ENCODE measurements at places on chromosomes 6 and 20.

DNA sequence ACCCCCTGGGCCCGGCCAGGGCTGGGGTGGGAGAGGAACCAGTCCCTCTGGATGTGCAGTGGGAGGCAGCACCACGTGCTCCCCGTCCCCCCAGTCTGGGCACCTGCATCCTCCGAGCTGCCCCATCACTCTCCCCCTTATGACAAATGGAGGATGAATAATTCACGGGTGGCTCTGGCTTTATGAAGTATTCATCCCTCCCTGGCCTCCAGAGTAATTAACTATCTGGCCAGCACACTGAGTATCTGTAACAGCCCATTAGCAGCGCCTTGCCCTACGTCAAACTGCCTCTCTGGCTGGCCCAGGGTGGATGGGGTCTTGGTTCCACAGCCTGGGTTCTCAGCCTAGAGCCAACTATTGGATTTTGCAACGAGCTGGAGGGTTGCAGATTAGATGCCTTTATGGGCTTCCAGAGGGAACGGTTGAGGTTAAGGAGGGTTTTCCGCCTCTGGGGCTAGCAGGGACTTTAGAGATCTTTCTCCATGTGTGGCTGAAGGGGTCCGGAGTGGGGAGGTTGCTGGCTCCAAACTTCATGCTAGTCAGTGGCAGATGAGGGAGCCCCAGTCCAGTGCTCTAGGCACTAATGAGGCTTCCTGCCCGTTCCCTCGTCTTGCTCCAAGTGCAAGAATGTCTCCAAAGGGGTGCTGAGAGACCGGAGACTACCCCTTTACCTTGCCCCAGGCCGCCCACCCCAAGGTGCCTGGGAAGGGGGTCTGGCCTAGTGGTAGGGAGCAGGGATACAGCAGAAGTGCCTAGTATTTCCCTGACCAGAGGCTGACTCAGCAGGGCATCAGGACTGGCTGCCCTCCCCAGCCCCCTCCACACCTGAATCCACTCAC lies 53.5 kb upstream of the MLN start:
- no peak for DNase-seq

- no peak for DNase-seq
Measured at GRCh38 chr6:157244175-157244574, 79.1 kb downstream of the TMEM242 start.

DNA sequence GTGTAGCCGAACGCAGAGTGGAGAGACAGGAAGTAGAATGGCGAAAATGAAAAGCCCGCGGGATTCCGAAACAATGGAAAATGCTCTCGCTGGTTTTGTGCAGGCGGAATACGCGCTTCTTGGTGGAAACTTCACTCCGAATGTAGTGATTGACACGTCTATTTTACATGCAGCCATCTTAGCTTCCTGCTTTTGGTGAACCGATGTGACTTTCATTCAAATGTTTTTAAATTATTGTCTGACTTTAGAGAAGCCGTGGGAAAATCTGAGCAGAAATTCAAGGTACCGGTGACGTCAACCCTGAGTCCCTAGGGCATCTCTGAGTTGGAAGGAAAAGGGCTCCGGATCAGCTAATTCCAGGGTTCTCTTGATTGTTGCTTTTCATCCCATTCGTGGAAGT lies 11.4 kb downstream of the GPX5 start:
- DNase-seq, result no peak

DNA sequence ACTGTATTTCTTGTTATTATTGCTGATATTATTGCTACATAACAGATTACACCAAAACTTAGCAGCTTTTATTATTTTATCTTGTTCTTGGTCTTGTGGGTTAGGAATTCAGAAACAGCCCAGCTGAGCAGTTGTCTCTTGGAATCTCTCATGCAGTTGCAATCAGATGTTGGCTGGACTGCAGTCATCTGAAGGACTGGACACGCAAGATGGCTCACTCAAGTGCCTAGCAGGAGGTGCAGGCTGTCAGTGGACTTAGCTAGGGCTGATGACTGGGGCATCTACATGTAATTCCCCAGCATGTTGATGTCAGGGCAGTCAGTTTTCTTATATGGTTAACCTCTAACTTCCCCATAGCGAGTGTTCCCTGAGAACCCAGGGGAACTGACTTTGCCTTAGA lies 128.6 kb upstream of the PLCB4 start:
- DNase-seq, result no peak

- DNase-seq, result no peak
Measured at GRCh38 chr6:65787787-65788186, 80.8 kb upstream of the EYS start.

GRCh38 chr6:21414065-21414464 lies 179.5 kb upstream of the SOX4 start:
- no peak for DNase-seq

DNA sequence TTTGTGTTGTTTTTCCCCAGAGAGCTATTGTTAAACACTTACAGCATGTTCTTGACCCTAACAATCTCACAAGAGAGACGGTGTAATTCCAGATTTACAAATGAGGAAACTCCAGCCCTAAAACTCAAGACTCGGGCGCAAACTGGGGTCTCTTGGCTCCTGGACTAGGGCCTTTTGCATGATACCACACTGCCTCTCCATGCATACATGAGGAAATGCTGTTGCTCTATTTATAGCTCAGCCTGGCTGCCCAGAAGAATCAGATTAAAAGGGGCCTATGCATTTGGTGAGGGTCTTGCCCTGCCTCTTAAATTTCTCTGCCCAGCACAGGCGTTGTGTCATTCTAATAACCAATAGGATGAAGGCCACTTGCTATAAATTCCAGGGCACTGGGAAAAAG lies 30.5 kb upstream of the SNRPB2 start:
- no peak for DNase-seq

GRCh38 chr6:121651420-121651819 lies 216.0 kb downstream of the GJA1 start:
- no peak for DNase-seq

DNA sequence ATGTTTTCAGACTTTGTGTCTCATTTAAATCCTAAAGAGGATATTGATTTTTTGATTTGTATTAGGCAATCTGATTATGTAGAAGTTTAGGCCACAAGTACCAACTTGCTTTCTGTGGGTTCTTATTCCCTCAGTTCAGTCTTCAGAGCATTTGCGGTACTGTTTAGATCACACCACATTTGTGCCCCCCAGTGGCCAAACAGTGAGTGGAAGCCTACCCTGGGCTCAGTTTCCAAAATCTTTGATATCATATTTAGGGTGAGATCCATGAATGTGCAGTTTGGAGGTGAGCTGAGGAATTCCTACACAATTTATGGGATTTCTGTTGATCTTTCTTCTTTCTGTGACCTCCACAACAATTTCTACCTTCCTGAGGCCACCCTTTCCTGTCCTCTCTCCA lies 92.3 kb upstream of the FUT9 start:
- no peak for DNase-seq

DNA sequence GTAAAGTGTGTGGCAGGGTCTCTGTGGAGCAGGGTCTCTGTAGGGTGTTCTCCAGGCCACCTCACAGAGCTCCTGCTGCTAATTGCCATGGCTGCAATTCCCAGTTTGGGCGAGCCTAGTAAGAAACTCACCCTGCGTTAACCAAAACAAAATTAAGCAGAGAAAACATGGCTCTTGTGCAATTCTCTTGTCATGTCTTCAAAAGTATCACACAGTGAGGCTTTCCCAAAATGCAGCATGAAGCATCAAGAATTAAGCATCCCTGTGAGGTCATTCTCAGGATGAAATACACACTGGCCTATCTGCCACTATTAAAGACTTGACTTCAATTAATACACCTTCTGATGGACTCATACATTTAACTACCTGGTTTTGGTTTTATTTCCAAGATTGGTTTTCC lies 72.8 kb downstream of the KIF13A start:
- no peak for DNase-seq

DNA sequence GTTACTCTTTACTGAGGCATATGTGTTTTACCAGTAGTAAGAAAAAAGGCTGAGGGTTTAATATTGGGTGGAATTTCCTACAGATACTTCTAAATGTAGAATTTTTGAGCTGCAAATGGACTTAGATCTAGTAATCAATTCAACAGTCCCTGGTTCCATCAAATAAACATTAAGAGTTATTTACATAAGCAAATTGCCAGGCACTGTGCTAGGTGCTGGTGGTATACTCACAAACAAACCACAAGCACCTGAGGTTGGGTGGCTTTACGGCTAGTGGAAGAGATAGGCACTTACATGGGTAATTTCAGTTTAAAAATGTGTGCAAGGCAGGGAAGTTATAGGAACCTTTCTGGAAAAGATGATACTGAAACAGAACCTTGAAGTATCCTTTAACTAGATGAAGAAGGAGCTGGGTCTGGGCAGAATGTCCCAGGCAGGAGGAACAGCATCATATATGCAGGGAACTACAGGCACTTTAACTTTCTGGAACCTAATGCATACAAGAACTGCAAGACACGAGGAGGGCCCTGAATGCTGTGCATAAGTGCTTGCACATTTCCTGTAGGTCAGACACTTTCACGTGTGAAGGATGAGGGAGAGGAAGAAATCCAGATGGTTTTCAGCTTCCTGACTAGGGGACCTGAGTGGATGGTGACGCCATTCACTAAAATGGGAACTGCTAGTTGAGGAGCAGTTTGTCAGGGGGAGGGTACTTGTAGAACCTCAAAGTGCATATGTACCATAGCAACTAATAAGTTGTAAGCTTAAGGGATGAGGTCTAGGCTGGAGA lies 4.5 kb downstream of the CCN6 start:
- DNase-seq, result no peak

GRCh38 chr6:159890792-159891191 lies at the start of gene MAS1:
Gene MAS1, plus strand, starts transcription at chr6:159890988. Its CDS starts 15,968 bp downstream, at chr6:159906956.
- DNase-seq, result no peak

DNA sequence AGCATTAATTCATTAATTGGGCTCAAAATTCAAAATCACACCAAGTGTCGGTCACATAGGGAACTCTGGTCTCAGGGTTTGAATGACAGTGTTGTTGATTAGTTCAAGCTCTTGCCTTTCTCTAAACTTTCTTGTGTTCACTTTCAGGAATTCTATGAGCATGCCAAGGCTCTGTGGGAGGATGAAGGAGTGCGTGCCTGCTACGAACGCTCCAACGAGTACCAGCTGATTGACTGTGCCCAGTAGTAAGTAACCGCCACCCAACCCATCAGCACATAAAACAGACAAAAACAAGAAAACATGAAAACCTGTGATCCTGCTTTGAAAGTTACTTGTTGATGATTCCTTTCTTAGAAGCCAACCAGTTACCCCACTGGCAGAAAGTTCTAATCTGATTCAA lies 52.7 kb downstream of the GNAS start:
- DNase-seq, result no peak

DNA sequence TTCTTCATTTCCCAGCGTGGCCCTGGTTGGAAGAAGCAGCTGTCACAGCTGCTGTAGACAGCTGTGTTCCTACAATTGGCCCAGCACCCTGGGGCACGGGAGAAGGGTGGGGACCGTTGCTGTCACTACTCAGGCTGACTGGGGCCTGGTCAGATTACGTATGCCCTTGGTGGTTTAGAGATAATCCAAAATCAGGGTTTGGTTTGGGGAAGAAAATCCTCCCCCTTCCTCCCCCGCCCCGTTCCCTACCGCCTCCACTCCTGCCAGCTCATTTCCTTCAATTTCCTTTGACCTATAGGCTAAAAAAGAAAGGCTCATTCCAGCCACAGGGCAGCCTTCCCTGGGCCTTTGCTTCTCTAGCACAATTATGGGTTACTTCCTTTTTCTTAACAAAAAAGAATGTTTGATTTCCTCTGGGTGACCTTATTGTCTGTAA lies 292.7 kb downstream of the ESR1 start:
- no peak for DNase-seq

GRCh38 chr6:28632326-28632851 lies 106.7 kb downstream of the GPX5 start:
- DNase-seq, result no peak

GRCh38 chr6:136526937-136527336 lies 23.3 kb downstream of the MAP7 start:
- DNase-seq, result no peak

- DNase-seq, result no peak
Measured at GRCh38 chr6:90190752-90191395, 105.8 kb downstream of the BACH2 start.

DNA sequence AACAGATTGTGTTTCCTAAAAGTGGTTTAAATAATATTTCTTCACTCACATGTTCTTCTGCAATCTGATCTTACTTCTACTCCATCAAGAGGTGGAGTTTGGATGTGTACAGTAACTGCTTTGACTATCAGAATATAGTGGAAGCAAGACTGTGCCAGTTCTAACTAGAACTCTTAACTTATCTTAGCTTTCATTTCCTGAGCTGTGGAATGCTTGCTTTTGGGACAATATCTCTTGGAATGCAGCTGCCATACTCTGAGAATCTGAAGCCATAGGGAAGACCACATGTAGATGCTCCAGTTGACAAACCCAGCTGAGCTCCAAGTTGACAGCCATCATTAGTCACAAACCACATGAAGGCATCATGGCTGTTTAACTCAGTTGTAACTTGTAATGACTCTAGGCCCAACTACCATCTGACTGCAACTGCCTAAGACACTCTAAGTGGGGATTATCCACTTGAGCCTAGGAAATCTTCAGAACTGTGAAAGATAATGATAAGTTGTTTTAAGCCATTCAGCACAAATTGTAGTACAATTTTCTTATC lies 40.8 kb upstream of the MAN1A1 start:
- DNase-seq, result no peak

DNA sequence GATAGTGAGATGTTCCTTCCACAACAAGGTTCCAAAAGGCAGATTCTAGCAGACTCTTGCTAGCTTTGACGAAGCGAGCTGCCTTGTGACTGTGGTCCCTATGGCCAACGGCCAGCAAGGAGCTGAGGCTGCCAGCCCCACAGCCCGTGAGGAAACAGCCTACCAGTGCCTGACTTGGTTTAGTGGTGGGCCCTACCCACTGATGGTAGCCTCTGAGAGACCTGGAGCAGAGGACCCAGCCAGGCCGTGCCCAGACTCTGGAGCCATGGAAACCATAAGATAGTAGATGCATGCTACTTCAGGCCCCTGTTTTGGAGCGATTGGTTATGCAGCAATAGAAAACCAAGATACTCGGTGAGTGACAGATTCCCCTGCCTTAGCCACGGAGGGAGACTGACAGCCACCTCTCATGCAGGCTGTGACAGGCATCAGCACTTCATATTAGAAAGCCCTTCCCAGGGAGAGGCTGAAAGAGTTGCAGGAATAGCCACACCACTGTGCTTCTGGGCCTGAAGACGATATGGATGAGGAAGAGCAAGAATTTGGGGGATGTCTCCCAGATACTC lies 19.2 kb downstream of the PSMG4 start:
- no peak for DNase-seq

GRCh38 chr6:28134716-28135115 lies 7.0 kb upstream of the ZKSCAN8 start:
- no peak for DNase-seq

- no peak for DNase-seq
Measured at GRCh38 chr20:1832634-1833033, 62.6 kb upstream of the SIRPA start.

DNA sequence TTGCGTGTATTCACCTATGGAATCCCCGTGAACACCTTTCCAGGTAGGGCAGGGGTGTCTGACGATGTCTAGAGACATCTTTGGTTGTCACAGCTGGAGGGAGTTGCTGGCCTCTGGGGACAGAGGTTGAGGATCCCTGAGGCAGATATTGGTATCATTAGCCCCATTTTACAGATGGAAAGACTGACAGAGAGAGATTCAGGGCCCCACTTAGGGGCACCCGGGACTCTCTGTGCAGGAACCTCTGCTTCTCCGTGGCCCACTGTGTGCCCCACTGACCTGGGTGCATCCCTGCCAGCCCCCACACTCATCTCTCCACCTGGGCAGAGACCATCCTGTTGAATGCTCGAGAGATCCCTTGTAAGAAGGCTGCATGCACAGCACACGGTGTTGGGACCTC lies 111.2 kb downstream of the EDN3 start:
- no peak for DNase-seq

All from NCI-H1092 (cell line).